Neural crest cell (in vitro differentiated cells): ENCODE measurements at places on chromosomes 12 and 14. TPM values are rescaled to one million over a fixed set of nuclear protein-coding genes. Genes with fewer than 3 reads are reported as not detected.

DNA sequence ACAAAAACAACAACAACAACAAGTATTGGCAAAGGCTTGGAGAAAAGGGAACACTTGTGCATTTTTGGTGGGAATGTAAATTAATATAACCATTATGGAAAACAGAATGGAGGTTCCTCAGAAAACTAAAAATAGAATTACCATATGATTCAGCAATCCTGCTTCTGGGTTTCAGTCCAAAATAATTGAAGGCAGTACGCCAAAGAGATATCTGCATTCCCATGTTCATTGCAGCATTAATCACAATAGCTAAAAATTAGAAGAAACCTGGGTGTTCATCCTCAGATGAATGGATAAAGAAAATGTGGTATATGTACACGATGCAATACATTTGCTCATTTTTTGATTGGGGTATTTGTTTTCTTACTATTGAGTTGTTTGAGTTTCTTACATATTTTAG, 813.0 kb downstream of the NRXN3 start:
- DNase-seq: no peak
- no peaks in the 10 kb centered on the region for H3K36me3 ChIP-seq
- H3K4me3 ChIP-seq: no peak overlapping the region
- H3K4me1 ChIP-seq: no peaks in the 10 kb centered on the region
- H3K27ac ChIP-seq: no peak overlapping the region

DNA sequence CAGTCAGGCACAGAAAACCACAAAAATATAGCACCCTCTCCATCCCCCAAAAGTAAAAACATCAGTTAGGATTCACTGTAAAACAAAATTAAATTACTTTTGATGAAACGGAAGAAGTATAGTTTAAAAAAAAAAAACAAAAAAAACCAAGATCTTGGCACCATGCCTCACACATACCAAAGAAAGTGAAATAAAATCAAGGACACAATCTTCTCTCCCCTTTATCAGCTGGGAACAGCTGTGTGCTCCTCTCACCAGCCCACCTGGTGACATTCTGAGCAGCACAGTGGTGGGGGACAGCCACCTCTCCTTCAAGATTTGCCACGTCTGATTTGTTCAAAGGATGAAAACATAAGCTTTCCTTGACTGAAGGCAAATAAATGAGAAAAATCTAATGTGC, 55.5 kb downstream of the ESR2 start:
- H3K27ac ChIP-seq: no peak overlapping the region
- DNase-seq: no peak
- H3K36me3 ChIP-seq: peaks cover 3% of the 10 kb centered on the region
- no peaks in the 10 kb centered on the region for H3K4me1 ChIP-seq
- H3K4me3 ChIP-seq: peak overlapping the region; percentile 32

DNA sequence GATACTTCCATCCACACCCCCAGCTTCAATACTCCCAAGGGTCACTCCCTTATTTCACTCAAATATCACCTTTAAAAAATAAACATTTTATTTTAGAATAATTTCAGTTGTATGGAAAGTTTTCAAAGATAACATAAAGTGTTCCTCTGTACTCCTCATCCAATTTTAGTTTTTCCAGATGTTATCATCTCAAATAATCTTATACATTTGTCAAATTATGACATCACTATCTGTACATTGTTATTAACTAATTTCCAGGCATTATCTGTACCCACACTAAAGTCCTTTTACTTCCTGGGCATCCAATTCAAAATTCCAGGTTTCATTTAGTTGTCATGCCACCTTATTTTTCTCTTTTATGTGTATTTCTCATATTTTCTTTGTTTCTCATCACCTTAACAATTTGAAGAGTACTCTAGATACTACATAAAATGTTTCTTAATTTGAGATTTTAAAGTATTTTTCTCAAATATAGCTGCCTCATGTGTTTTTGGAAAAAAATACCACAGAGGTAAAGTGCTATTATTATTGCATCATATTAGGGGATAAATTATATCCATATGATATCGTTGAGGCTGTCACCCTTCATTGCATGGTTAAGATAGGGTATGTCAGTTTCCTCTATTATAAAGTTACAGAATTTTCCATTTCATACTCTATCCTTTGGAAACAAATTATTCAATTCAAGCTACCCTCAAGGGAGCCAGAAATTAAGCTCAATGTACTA, 571.0 kb downstream of the SLC6A15 start:
- no peaks in the 10 kb centered on the region for H3K27me3 ChIP-seq
- no peaks in the 10 kb centered on the region for H3K4me1 ChIP-seq
- no peak for DNase-seq
- H3K27ac ChIP-seq: no peak overlapping the region

- H3K4me1 ChIP-seq: peaks cover 19% of the 10 kb centered on the region
- no peaks in the 10 kb centered on the region for H3K36me3 ChIP-seq
- DNase-seq: no peak
- H3K27ac ChIP-seq: no peak within 1 kb of the TSS
These were observed at the start of gene DCN for GRCh38 chr12:91182636-91183455. Gene DCN, minus strand, starts transcription at chr12:91182817. Its CDS starts 4,265 bp downstream, at chr12:91178552.

- H3K27me3 ChIP-seq: no peaks in the 10 kb centered on the region
- no peaks in the 10 kb centered on the region for H3K36me3 ChIP-seq
- no peak for DNase-seq
These were observed 264.9 kb upstream of the LMO3 start for GRCh38 chr12:16870845-16871244.

DNA sequence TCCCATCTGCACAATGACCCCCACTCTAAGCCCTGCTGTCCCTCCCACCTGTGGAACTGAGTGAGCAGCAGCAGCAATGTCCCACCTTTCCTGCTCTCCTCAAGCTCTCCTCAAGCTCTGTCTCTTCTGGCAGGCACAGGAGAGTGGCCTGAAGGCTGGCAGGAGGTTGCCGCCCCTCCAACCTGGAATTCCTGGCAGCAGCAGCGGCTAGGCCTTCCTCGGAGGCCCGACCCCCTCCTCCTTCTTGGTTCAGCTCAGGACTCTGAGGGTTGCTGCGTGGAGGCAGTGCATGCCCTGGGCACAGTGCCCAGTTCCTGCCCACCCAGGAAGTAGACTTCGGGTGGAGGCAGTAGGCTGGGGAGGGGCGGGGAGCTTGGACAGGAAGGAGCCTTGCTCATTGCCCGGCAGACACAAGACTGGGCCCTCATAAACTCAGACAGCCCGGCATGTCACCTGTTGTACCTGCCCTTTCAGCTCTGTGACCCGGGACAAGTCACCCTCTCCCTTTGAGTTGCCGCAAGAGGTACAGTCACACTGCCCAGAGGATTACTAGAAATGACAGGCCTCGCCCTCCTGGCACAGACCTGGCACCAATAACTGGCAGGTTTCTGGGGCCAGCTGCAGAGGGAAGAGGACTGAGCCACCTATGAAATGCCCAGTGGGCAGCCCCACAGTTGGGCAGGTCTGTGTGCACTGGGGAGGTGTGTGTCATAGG, 2.1 kb upstream of the SERPINA1 start:
- H3K4me3 ChIP-seq: no peak overlapping the region

GRCh38 chr12:12486661-12487240, 75.9 kb downstream of the DUSP16 start:
- H3K36me3 ChIP-seq: peaks cover 7% of the 10 kb centered on the region
- no peak for DNase-seq
- no peaks in the 10 kb centered on the region for H3K4me1 ChIP-seq
- no peak overlapping the region for H3K4me3 ChIP-seq
- H3K27me3 ChIP-seq: no peaks in the 10 kb centered on the region

DNA sequence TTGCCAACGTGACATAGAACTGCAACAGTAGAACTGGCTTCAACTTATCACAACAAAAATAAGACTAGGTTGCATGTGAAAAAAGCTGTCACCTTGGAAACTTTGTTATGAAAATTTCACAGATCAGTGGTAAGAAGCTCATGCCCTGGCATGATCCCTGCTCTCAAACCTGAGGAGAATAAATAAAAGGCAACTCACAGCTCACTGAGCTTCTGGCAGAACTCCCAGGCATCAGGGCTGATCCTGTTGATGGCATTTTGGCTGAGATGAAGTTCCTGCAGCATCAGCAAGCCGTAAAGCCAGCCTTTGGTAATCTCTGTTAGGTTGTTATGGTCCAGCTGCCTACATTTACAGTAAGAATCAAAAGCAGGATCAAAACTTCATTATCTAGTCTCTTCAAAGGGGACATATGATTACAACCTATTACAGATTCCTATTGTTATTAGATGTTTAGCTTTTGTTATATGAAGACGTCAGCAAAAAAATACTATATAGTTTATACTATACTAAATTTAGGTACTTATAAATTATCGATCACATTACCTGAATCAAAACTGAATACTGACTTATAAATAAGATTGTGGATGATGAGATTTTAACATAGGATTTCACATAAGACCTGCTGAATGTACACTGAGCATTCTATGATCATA, 32.0 kb downstream of the LRIG3 start:
- peaks cover 23% of the 10 kb centered on the region for H3K36me3 ChIP-seq
- H3K4me1 ChIP-seq: peaks cover 48% of the 10 kb centered on the region
- no peaks in the 10 kb centered on the region for H3K27me3 ChIP-seq
- no peak overlapping the region for H3K27ac ChIP-seq
- no peak overlapping the region for H3K4me3 ChIP-seq

- peaks cover under 1% of the 10 kb centered on the region for H3K27me3 ChIP-seq
- H3K27ac ChIP-seq: no peak overlapping the region
- no peaks in the 10 kb centered on the region for H3K36me3 ChIP-seq
- DNase-seq: no peak
These were observed 4.3 kb downstream of the HHIPL1 start for GRCh38 chr14:99649219-99649618.

GRCh38 chr12:83505586-83505985, 818.9 kb downstream of the TMTC2 start:
- no peak overlapping the region for H3K27ac ChIP-seq
- H3K4me3 ChIP-seq: no peak overlapping the region
- H3K4me1 ChIP-seq: no peaks in the 10 kb centered on the region
- peaks cover 5% of the 10 kb centered on the region for H3K36me3 ChIP-seq
- no peaks in the 10 kb centered on the region for H3K27me3 ChIP-seq

- peaks cover 4% of the 10 kb centered on the region for H3K4me1 ChIP-seq
- no peak for DNase-seq
- no peak overlapping the region for H3K27ac ChIP-seq
- H3K4me3 ChIP-seq: no peak overlapping the region
- H3K27me3 ChIP-seq: no peaks in the 10 kb centered on the region
These were observed 74.7 kb downstream of the DBX2 start for GRCh38 chr12:44976246-44976645.

DNA sequence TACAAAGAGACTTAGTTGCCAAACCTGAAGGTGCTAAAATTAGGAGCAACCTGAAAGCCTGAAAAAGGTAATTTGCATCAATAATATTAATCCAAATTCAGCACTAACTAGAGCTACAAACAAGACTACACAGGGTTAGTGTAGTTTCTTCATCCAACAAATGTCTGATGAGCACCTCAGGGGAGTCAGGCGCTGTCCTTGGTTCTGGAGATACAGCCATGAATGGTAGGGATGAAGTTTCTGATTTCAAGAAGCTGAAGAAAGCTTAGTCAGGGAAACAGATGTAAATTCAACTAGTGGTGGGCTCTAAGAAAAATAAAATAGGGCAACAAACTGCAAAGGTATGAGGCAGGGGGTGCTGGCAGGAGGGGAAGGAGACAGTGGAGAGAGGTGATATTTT, 266.3 kb downstream of the GLT1D1 start:
- H3K4me1 ChIP-seq: no peaks in the 10 kb centered on the region
- no peak overlapping the region for H3K27ac ChIP-seq
- no peaks in the 10 kb centered on the region for H3K36me3 ChIP-seq
- peaks cover 50% of the 10 kb centered on the region for H3K27me3 ChIP-seq

DNA sequence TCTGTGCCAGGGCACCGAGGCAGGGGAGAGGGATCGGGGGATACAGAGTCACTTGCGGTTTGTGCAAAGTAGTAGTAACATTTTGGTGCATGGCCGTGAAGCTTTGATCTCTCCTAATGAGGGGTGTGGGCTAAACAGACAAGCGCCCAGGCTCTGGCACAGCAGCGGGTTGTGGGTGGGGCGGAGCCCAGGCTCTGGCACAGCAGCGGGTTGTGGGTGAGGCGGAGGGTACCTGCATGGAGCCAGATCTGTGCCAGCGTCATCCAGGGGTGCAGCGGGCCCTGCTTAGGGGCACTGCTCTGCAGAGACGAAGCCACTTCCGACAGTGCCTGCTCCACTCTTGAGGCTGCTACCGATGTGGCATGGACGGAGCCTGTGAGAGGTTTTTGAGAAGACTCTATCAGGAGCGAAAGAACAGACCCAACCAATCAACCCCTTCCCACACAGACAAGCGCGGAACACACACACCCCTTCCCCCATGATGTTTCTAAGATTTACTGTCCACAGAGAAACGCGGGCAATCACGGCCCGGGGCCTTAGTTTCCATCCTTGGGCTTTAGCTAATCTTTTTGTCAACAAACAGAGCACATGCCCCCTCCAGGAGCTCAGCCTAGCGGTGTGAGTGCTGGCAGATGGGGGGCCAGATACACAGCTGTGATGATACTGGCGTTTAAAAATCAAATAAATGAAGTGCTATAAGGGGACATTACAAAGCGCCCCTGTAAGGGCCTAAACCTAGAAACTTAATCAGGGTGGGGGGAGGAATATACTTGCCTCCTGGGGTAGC, 196.6 kb downstream of the CALM1 start:
- H3K4me1 ChIP-seq: no peaks in the 10 kb centered on the region
- peak overlapping the region; percentile 75 for H3K27ac ChIP-seq
- DNase-seq: no peak
- no peaks in the 10 kb centered on the region for H3K27me3 ChIP-seq
- no peak overlapping the region for H3K4me3 ChIP-seq

Gene PSMC1
- 105 and 114 TPM in 2 replicates for total RNA-seq

Gene DEPDC4
- 3.5 and 4.1 TPM in 2 replicates for total RNA-seq

Gene ITGB7
- total RNA-seq: not detected in 2 replicates

Gene IAPP
- 0.28 TPM in 1 of 2 replicates, not detected in the other for total RNA-seq

Gene LYZ
- total RNA-seq: 0.26 TPM in 1 of 2 replicates, not detected in the other

Gene RD3L
- total RNA-seq: not detected in 2 replicates

Gene TDRD9
- not detected in 2 replicates for total RNA-seq
